ENCODE measurements at places on chromosomes 13 and 19.

GRCh38 chr19:28213470-28214082, 999.4 kb downstream of the UQCRFS1 start:
- peak; percentile 49 for DNase-seq

- DNase-seq: no peak
Observed at GRCh38 chr13:31540281-31540680, 199.0 kb upstream of the RXFP2 start.

- no peak for DNase-seq
Observed at GRCh38 chr13:45690636-45691035, 11.5 kb upstream of the CBY2 start.

GRCh38 chr13:24663586-24663985, 16.6 kb upstream of the ATP12A start:
- no peak for DNase-seq

GRCh38 chr19:14428882-14429416, 4.2 kb upstream of the PKN1 start:
- DNase-seq: no peak

- DNase-seq: no peak
Observed at GRCh38 chr13:111152844-111153243, 37.7 kb downstream of the ARHGEF7 start.

GRCh38 chr13:45167611-45168554, 33.0 kb downstream of the KCTD4 start:
- DNase-seq: no peak

- no peak for DNase-seq
Observed at GRCh38 chr13:93951951-93952350, 527.5 kb downstream of the DCT start.

GRCh38 chr19:31304831-31305312, 44.4 kb downstream of the TSHZ3 start:
- no peak for DNase-seq

DNA sequence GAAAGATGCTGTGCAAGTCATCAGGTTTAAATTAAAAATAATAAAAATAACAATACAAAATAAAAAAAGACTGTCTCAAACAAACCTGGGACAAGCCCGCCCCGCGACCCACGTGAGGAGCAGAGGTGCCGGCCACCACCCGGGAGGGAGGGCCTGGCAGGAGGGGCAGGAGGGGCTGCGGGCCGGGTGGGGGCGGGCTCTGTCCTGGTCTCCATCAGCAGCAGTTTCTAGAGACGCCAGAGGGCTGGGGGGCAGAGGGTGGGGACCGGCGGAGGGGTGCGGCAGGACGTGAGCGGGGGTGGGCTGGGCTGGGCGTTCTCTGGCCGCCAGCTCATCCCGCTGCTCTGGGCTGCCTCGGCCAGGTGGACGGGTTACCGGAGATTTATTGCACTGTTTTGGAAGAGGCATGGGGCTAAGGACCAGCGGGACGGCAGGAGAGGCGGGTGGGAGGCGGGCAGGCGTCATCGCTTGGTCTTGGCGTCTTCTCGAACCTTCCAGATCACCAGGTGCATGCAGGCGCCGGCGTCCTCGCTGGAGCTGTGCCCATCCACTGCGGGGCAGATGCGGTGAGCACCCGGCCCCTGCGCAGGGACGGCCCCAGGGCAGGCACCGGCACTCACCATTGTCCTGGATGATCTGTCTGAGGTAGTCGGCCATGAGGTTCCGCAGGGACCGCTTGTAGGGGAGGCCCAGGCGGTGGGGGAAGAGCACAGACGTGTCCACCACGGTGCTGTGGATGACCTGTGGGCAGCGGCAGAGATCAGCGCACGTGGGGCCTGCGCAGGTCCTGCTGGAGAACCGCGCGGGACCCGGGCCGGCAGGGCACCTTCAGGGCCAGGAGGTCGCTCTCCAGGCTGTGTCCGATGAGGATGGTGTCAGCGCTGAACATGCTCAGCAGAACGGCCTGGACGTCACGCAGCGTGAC, 3.8 kb upstream of the ATP8B3 start:
- DNase-seq: no peak

DNA sequence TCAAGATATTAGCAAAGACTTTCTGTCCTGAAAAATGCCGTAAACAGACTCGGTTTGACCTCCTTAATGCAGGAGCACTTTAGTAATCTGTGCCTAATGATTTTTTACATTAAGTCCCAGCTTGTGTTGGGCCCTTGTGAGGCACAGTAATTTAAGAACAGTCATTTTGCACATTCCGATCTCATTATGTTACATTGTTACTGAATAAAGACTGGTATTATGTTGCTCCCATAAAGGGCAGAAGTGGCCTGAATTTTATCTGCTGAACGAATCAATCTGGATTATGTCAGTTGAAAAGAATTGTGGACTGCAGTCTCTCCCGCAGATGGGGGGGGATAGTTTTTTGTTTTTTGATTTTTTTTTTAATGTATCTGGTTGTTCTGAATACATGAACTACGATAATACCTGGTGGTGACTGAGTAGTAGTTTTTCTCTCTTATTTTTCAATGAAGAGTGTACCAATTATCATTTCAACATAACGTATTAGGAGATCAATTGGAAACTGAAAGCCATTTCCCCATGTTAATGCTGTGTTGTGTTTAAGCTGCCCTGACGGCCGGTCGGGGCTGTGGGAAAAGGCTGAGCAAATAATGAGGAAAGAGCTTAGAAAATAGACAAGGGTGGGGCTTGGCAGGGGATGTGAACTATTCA, 290.2 kb downstream of the ZNF536 start:
- DNase-seq: no peak

DNA sequence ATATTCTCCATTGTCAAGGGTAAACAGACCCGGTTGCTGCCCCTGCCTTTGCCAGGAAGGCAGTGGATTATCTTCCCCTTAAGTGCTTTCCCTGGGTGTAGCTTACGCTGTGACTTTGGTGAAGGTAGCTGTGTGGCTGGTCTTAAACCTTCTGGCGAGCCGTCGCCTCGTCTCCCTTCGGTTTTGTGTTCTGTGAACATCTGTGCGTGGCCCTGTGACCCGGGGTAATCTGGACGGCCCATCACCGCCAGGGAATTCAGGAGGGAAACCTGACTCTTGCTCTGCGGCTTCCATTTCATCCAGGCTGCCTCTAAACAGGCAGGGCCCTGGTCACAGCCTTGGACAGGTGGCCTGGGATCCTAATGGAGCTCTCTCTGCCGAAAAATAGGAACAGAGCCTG, 78.7 kb downstream of the SHISA2 start:
- DNase-seq: no peak

- no peak for DNase-seq
Observed at GRCh38 chr13:53028637-53029203, at the start of gene OLFM4. Gene OLFM4, plus strand, starts transcription at chr13:53028813. Its CDS starts 24 bp downstream, at chr13:53028837.

- no peak for DNase-seq
Observed at GRCh38 chr19:6086068-6086788, 24.1 kb downstream of the RFX2 start.

DNA sequence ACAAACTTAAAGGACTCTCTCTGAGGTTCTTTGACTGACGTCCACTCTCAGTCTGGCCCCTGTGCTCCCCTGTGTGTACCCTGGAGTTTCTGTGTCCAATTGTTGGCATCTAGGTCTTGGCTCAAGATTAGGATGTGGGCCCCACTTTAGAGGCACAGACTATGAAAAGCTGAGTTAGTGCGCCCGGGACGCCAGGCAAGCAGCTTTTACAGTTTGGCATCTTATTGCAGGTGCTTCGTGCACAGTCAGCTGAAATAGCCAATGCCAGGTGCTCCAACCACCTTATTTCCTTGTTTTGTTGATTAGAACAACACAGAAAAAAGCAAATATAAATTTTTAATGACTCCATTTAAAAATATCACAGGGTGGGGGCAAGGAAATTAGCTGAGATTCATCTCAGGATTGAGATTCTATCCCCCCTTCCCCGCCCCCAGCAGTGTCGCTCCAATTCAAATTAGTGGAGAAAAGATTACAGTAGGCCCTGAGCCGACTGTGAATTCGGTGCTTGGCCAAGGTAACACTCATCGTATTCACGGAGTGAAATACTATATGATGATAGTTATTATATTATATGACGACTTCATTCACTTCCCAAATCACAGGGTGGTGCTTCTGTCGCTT, 4.3 kb downstream of the SOX1 start:
- no peak for DNase-seq

DNA sequence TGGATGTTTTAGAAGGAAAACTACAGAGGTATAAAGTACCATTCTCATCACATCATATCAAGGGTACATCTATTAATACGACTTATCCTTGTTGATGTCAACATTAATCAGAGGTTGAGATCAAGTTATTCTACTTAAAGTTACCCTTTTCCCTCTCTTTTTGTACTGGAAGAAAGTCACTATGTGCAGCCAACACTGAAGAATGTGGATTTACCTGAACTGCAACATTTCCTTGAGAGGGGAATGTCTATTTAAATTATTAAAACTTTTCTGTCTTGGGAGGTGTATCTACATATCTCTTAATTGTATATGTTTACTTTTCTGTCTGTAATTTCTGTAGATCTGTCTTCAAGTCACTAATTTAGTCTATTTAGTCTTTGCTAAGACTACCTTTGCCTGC, 2.5 kb upstream of the FBXL3 start:
- no peak for DNase-seq

- DNase-seq: no peak
Observed at GRCh38 chr19:51020988-51021651, 1.6 kb upstream of the KLK10 start.

GRCh38 chr19:18519962-18520847, 1.7 kb downstream of the ELL start:
- DNase-seq: peak; percentile 22

DNA sequence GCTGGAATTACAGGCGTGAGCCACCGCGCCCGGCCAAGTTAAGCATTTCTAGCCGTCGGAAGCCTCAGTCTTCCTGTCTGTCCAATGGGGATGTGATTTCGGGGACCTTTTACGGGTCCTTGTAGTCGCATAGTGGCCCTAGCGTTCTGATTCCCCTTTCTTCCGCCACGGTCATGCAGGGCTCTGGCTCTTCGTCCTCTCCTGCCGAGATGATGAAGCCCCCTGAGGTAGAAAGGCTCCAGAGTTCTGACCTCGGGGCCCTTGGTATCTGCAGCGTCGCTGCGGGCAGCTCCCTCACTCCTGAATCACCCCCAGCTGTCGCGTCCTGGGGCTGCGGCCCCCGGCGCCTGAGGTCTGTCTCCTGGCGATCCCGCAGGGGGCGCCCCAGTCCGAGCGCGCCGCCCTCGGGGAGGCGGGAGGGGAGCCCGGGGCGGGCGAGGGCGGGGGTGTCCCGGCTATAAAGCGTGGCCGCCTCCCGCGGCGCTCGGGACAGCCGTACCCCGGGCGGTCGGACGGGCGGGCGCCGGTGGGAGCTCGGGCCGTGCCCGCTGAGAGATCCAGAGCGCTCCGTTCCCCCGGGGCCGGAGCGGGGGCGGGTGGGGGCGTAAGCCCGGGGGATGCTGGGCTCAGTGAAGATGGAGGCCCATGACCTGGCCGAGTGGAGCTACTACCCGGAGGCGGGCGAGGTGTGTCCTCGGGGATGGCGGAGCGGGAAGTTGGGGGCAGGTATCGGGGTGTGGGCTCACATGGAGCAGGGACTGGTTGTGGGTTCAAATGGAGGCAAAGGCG, at the start of gene FOXA3:
TSS of gene FOXA3 (plus strand) at position 487 of the 789 bp plus-strand sequence. CDS start at position 618, 131 bp downstream.
- no peak for DNase-seq

DNA sequence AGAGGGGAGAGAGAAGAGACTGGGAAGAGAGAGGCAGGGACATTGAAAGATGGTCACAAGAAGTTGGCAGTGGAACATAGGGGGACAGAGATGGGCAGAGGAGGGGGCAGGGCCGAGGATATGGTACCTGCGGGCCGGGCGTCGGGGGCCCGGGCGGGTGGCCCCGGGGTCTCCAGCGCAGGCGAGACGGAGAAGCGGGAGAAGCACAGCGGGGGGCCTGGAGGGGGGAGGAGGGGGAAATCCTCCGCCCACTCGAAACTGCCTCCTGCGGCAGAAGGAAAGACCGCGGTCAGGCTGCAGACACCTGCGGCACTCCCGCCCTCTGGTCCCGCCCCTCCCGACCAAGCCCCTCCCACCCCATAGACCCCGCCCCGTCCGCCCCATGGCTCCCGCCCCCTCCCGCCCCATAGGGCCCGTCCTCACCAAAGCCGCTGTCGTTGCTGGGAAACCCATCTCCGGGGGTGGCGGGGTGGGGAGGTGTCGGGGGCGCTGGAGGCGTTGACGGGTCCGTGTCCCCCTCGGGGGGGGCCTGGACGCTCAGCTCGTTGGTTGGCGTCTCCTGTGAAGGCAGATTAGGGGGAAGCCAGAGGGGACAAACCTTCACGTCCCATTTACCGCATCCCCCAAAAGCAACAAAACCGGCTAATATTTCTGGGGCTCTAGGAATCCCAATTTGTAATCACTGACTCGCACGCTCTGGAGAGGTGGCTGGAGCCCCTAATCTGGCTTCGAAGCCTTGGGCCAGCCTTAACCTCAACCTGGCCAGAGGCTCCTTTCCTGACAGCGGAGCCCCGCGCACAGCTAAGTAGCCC, 20.4 kb downstream of the LMTK3 start:
- DNase-seq: no peak

DNA sequence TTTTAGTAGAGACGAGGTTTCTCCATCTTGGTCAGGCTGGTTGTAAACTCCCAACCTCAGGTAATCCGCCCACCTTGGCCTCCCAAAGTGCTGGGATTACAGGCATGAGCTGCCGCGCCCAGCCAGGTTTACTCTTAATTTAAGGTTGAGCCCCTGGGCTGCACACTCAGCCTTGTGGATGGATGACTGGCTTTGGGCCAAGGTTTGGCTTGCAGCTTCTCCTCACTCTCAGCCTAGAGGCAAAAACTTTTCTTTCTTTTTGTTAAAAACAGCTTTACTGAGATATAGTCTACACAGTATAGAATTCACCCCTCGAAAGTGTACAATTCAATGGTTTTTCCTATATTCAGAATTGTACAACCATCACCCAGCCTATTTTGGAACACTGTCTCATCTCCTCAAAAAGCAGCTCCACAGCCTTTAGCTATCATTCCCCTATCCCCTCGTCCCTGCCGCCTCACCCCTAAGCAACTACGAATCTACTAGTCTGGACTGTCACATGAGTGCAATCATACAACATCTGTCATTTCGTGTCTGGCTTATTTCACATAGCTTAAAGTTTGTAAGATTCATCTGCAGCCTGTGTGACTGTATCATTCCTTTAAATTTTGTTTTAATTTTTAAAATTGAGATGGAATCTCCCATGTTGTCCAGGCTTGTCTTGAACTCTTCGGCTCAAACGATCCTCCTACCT, 14.5 kb upstream of the TSPAN16 start:
- DNase-seq: no peak

DNA sequence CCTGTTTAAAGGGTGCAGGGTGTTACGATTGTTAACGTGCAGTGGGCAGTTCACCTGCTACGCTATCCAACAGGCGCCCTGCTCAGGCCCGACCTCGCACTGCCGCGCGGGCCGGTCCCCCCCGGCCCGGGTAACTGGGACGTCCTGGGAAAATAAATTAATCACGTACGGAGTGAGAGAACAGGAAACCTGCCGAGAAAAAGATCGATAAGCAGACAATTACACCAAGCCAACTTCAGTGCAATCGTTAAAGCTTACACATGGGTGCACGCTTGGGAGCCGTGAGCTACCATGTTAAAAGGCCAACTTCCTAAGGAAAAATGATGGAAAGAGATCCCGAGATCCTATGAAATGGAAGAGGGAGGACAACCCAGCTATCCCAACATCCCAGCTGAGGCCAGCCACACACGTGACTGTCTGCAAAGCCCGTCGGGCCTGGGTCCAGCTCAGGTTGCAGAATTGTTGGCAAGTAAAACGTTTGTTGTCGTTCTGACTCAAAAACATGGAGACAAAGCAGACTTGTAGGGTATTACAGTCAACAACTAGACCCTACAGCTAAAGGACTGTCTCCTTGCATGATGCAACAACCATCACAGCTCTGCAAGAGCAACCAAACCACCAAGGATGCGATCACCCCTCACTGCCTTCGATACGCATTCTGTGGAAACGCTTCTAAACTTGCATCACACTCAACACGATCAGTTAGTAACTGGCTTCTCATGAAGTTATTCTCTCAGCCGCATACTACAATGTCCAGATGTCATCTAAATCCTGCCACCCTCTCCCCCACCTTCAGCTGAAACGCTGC, 741 bp upstream of the TUBGCP3 start:
- no peak for DNase-seq

All from GOT3 (cell line).